CD4-positive, alpha-beta T cell treated with Interleukin-4 for 1 hour (primary cell): ENCODE measurements at places on chromosomes 2 and 18.
A peak's percentile ranks its signal among the peaks of the same experiment; 100 is the strongest.

DNA sequence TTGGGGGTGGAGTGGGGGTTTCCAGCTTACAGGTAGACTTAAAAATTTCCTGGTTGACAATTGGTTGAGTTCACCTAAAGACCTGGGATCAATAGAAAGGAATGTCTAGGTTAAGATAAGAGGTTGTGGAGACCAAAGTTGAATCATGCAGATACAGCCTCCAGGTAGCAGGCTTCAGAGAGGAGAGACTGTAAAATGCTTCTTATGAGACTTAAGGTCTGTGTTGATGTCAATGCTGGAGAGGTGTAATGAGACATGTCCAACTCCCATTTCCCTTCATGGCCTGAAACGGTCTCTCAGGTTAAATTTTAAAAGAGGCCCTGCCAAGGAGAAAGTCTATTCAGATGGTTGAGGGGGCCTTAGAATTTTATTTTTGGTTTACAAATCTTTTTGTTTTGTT lies 38.5 kb upstream of the RND3 start:
- no peak for DNase-seq

- DNase-seq = no peak
Measured at GRCh38 chr18:10232062-10232461, 222.4 kb upstream of the APCDD1 start.

DNA sequence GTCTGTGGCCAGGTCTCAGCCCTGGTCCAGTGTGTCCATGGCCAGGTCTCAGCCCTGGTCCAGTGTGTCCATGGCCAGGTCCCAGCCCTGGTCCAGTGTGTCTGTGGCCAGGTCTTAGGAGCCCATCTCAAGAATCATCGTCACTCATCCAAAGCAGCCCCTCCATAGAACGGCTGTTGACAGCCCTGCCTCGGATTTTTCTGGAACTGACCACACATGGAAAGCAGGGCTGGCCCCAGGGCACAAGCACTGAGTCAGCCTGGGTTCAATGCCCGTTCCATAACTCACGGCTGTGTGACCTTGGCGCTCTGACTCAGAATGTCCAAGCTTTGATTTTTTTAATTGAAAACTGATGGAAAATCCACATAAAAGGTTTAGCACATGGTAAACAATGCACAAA lies 59.9 kb upstream of the SNTG2 start:
- DNase-seq = no peak

DNA sequence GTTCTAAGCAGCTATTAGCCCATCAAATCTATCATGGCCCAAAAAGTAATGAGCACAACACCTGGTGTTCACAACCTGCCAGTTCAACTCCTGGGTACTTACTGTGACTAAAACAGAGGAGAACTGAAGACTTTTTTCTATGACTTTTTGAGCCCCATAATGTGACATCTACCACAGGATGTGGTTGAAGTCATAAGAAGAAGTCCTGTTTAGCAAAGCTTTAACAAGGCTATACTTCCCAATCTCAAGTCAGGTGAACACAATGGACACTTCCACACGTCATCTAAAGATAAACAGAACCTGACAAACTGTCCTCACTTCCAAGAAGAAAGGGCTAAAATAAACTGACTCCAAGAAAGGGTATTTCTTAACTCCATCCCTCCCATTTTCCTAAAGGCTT lies 138.8 kb downstream of the ATAD2B start:
- no peak for DNase-seq

- no peak for DNase-seq
Measured at GRCh38 chr2:159637240-159637639, 20.9 kb upstream of the BAZ2B start.

DNA sequence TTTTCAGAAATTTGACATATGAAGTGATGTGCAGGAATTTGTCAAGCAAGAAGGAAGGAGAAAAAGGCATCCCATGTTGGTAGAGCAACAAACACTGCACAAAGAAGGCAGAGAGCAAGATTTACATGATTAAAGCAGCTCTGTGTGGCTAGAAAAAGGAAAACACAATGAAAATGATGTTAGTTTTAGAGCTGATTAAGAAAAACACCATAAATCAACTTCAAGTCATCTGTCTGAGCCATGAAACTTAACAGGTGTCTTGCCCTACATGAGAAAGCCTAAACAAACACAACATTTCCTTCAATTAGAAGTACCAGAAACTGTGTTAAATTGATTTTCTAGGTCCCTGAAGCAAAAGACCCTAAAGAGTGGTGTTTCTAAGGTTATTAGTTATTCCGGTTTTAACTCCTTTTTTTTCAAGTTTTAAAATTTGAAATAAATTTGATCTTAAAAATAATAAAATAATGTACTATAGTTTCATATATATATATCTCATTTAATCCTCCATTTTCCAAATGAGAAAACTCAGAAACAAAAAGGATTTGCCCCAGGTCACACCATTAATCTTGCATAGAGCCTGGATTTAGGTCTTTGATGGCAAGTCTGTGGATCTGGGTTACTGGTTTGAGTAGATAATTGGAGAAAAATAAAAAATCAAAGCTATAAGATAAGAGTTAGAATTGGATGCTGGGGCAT lies 8.6 kb upstream of the DSC1 start:
- DNase-seq = no peak

DNA sequence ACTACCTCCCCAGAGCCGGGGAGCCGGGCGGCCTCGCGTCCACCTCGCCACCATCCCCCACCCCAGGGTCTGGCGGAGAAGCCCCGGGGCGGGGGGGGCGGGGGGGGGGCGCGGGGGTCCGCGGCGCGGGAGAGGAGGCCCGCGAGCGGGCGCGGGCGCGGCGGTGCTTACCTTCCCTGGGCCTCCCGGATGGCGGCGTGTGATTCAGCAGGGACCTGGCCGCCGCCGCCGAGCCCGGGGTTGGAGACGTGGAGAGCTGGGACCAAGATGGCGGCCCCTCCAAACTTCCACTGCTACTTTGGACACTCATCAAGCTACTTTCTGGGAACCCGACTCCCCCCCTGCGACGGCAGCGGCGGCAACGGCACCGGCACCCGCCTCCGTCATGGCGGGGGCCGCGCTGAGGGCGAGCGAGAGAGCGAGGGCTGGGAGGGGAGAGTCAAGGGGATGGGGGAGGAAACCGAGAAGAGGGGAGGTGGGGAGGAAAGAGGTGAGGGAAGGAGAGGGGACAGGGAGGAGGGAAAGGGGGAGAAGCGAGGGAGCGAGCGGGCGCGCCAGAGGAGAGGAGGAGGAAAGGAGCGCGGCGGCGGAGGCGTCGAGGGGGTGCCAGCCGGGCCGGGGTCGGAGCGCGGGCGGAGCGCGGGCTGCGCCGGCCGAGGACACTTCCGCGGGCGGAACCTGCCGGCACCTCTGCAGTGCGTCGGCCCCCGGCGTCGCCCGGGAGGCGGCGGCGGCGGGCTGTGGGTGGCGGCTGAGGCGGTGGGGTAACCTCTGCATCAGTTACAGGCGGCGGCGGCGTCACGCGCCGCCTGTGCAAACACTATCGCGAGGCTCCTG lies at the start of gene TLK1:
Gene TLK1, minus strand, starts transcription at position 775 of the 837 bp plus-strand sequence. Its CDS starts 465 bp downstream, at position 310.
- DNase-seq = peak; percentile 62

- DNase-seq = no peak
Measured at GRCh38 chr2:179193759-179194394, 70.8 kb downstream of the SESTD1 start.

GRCh38 chr2:140601801-140602200 lies 1529.0 kb downstream of the LRP1B start:
- DNase-seq = no peak

GRCh38 chr2:134402410-134402809 lies 148.5 kb downstream of the MGAT5 start:
- DNase-seq = no peak

DNA sequence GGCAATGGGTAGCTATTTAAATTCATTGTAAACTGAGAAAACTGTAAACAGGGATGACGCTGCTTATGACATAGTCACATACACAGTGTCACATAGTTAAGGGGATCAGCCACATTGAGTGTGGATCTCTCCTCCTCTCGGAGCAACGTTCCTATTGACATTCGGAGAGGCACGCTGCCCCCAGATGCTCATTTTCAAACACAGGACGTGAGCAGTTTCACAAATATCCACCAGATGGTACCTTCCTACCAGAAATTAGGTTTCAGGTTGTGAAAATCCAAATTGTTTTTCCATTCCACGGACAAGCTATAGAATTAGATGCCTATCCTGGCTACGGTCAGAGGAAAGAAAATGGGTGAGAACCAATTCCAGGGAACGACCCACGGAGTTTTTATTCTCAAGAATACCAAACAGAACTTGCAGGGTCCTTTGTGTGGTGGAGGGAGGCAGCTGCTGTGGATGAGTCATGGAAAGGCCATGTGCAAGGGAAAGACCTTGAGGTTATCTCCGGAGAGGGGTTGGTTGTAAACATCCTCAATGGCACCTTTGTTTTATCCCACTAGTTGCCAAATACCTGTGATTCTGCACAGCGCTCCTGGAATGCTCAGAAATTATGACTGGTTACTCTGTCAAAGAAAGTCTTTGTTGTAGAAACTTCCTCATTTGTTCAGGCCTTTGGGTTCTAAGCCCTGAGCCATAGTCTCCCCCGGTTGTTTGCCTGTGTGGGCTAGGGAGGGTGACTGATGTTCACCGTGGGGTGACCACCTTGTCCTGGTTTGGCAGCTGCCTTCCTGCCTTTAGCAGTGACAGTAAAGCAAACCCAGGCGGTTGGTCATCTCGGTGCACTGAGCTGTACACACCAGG lies 88.0 kb downstream of the ACTR3 start:
- no peak for DNase-seq

DNA sequence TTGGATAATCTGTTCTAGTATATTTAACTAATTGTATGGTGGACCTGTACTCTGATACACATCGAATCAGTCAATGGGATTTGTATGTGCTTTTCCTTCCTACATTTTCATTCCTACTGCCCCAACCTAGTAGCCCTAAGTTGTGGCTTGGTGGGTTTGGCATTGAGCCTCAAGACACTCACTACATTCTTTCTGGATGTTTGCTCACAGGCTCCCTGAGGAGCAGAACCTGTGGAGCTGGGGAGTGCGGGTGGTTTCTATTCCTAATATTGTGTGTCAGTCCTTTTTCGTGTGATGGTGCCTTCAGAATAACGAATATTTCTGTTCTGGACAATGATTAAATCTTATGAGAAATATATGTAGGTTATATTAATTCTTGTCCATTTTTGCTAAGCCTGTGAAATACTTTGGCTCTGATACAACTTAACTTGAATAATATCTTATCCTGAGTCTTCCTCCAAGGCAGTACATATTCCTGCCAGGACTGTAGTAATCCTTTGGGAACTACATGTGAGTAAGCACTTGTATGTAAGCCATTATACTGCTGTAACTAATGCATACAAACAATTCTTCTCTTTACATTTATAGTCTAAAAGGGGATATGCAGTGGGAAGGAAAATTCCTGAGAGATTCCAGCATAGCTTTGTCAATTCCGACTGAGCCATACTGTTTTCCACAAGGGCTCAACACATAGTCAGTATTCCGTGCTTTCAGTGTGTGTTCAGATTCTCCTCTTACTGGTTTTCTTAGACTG lies 150.6 kb downstream of the AGPS start:
- DNase-seq = no peak

DNA sequence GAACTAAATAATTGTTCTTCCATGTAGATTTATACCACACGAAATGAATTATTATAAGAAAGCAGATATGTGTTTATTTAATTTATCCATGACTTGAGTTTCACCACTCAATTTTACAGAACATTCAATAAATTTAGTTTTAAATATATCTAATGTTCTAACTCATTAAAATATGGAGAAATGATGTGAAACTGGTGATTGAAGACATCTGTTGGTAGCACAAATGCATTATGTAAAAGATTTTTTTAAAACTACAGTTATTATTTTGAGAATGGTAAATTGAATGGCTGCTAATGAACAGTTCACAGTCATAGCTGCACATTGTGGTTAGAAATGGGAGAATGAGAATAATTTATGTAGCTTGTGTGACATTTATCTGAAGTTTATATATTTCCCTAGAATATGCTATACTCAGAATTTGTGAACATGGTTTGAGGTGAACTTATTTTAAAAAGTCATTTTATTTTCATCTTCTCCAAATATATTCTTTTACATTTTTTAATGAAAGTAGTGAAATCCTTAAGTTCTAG lies 203.5 kb downstream of the DPP4 start:
- no peak for DNase-seq

DNA sequence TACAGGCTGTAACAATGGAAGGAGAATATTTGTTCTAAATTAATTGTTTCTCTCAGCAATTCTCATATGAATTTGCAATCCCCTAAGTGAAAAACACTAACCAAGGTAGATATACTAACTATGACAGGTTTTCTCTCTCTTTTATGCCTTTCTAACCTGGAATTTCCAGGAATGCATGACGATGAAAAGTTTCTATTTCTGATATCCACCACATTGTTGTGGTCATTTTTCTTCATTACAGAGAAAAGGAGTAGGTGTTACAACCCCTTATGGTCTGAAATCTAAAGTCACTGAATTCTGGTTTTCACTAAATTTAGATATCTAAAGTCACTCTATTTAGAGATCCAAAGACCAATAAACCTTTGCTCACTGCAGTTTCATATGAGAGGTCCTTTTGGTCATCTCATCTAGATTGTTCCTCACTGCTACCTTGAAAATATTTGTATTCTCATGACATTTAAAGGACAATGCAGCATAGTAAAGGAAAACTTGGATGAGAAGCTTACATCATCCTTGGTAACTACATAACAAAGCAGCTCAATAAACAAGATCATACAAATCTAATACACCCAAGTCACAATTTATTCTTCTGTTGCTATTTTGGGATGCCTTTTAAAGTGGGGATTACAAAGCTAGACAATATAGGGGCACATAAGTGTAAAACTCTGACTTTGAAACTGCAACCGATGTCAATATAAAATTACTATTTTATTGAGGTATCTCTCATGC lies 85.8 kb downstream of the TCF4 start:
- DNase-seq = no peak

DNA sequence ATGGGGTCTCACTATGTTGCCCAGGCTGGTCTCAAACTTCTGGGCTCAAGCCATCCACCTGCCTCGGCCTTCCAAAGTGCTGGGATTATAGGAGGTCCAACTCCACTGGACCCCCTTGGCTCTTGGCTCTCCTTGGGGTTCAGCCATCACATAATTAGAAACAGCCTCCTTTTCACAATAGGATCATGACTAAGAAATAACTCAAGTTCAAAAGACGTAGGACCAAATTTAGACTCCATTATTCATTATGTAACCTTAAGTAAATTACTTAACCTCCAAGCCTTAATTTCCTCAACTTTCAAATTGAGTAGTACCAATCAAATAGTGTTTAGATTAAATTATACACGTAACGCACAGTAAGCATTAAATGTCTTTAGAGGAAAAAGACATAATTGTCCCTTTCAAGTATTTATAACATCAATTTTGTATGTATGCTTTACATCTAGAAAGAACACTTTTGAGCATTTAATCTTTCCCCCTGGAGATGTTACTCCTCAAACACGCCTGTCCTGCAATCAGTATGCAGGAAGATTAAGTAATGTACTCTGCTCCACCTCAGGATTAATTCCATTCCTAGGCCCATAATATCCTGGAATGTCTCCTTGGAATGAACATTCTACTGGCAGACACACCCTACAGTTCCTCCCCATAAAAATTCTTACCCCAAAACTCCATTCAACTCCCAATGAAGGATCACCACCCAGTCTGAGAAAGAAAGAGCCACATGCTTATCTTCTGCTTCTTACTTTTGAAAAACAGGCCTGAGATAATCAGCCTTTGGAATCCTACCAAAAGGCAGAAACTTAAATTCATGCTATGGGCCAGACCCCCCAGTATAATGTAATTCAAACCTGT lies 49.1 kb downstream of the COBLL1 start:
- DNase-seq = no peak
